ENCODE measurements at places on chromosomes 2 and 18. TPM values are rescaled to one million over a fixed set of nuclear protein-coding genes. Genes with fewer than 3 reads are reported as not detected.

The SERPINB11 gene
- polyA plus RNA-seq = not detected

The KLHL30 gene
- not detected for polyA plus RNA-seq

The DUSP19 gene
- 0.81 TPM for polyA plus RNA-seq

The LIPT1 gene
- 12.6 TPM for polyA plus RNA-seq

The ASPRV1 gene
- 3.5 TPM for polyA plus RNA-seq

The CRYGA gene
- polyA plus RNA-seq = not detected

The TBR1 gene
- not detected for polyA plus RNA-seq

The GAL3ST2 gene
- polyA plus RNA-seq = not detected

The PSMA8 gene
- polyA plus RNA-seq = 0.07 TPM

The SERPINB12 gene
- not detected for polyA plus RNA-seq

The TMEM17 gene
- polyA plus RNA-seq = 1.5 TPM

GRCh38 chr2:30765876-30766470 is 41.3 kb downstream of the CAPN13 start:
- DNase-seq = no peak

DNA sequence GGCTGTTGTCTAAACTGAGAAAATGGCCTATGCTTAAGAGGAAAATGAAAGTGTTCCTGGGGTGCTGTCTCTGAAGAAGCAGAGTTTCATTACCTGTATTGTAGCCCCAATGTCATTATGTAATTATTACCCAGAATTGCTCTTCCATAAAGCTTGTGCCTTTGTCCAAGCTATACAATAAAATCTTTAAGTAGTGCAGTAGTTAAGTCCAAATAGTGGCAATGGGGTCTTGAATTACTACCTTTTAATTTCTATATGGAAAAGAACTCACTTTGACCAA is 13.8 kb upstream of the ALLC start:
- no peak for DNase-seq

DNA sequence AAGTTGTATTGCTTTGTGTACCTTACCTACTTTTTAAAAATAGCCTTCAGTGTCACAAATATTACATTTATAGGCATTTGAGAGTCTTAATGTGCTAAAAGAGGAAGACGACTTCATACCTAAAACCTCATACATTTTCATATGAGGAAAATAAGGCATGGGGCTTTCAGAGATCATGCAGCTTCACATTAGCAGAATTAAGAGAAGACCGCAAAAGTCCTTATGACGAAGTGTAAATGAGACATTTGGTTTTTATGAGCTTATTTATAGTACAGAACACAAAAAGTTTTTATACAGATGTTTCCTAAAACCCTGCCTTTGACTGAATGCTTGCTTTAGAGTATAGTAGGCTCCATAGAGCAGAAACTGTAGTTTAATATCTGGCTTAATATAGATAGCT is 10.1 kb upstream of the CCDC138 start:
- no peak for DNase-seq

DNA sequence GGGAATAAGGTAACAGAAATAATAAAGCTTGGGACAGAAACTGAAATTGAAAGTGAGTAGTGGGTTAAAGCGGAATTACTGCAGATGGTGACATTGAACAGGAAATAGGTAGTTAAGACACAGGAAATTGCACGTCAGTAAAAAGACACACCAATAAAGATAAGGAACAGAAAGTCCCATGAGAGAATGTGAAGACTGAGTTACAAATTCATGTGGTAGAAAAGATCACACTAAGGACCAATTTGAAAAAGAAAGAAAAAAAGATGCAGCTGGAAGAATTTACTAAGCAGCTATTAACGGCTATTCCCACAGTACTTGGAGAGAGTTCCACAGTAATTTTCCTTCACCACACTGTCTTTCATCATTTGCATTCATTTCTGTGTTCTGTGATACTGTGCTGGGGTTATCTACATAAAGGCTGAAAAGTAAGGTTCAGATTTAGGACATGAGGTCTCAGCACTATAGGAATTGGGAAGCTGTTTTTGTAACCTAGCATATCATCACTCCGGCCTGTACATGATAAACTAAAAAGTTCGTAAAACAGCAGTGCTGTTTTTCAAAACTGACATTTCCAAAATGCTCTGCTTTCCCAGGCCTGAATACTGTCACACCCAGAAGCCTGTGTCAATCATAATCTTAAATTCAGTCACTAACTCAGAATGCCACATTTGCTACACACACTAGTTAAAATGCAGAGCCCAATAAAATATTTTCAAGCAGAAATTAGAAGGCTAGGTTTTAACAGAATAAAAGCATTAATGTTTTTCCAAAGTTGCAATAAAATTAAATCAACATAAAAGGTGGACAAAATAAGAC is 42.9 kb downstream of the SRBD1 start:
- no peak for DNase-seq

GRCh38 chr18:61754039-61754583 is 138.7 kb downstream of the RNF152 start:
- no peak for DNase-seq

DNA sequence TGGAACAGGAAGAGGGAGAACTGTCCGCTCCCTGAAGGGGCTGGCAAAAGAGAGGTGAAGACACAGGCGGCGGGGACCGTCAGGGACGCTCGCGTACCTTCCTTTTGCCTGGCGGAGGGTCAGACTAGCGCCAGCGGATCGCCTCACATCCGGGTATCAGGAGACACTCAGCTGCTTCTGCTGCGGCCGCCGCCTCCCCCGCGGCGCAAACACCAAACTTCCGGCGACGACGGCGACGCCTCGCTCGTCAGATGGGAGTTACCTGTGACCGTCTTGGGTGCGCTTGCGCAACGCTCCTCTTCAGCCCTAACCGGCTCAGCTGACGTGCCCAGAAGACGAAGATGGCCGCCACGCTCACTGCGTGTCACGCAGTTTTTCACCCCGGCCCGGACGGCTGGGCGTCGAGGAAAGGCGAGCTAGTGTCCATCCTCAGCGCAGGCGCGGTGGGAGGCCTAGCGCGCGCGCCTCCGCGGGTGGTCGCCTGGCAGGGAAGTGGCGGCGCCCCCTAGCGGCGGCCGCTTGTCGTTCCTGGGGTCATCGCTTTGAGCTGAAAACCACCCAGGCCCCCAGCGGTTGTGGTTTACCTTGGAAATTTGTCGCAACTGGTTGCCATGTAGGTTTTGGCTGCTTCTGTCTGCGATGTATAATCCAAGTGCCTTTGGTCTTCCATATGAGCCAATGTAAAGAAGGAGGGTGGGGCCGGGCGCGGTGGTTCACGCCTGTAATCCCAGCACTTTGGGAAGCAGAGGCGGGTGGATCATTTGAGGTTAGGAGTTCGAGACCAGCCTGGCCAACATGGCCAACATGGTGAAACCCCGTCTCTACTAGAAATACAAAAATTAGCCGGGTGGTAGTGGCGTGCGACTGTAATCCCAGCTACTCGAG is at the start of gene ESCO1:
ESCO1 (minus strand) TSS at position 179 of the 885 bp plus-strand sequence. CDS start 25,861 bp downstream, outside the sequence.
- DNase-seq = peak; percentile 98

GRCh38 chr2:72827966-72828646 is 2.3 kb upstream of the EXOC6B start:
- DNase-seq = no peak

- no peak for DNase-seq
Observed at GRCh38 chr2:226676618-226677017, 123.0 kb downstream of the IRS1 start.

GRCh38 chr2:238030422-238031155 is 30.2 kb upstream of the SCLY start:
- DNase-seq = no peak

- no peak for DNase-seq
Observed at GRCh38 chr2:25388491-25388890, 46.8 kb upstream of the DNMT3A start.

- peak; percentile 91 for DNase-seq
Observed at GRCh38 chr18:80147418-80148325, 38.6 kb downstream of the ADNP2 start.

GRCh38 chr2:151774506-151774905 is 40.2 kb upstream of the NEB start:
- DNase-seq = no peak

DNA sequence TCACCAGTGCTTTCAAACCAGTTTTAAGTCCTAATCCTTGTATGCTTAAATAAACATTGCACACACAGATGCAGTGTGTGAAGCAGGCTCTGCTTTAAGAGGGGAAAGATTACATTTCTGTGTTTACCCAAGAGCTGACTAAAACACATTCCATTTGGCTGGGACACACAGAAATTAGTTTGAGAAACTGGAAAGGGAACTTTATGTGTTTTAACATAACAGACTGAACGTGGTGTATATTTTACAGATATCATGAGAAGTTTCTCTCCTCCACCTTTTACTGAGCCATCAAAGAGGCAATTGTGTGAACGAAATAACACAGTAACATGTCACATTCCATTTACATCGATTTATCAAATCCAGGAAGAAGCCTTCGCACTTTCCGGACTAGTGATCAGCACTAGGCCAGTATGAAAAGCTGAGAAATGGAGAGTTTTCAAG is 121.8 kb downstream of the MAIP1 start:
- no peak for DNase-seq

DNA sequence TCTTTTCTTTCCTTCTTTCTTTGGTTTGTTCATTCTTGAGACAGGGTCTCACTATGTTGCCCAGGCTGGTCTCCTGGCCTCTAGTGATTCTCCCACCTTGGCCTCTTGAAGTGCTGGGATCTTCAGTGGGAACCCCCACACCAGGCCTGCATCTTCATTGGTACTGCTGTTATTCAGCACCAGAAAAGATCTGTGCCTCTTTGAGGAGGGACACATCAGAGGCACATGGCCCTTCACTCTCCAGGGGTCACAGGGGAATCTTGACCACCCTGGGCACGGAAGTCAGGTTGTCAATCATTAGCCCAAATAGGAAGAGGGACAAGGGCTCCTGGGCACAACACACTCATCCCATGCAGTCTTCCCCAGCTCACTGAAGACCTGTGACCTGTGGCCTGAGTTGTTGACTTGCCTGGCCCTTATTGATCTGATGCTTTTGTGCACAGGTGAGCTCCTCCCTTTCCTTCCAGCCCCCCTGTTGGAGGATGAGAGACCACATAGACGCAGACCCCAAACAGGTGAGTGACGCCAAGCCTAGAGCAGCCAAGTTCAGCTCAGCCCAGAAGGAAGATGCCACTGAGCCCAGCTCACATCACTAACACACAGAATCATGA is 33.0 kb upstream of the ODC1 start:
- no peak for DNase-seq

DNA sequence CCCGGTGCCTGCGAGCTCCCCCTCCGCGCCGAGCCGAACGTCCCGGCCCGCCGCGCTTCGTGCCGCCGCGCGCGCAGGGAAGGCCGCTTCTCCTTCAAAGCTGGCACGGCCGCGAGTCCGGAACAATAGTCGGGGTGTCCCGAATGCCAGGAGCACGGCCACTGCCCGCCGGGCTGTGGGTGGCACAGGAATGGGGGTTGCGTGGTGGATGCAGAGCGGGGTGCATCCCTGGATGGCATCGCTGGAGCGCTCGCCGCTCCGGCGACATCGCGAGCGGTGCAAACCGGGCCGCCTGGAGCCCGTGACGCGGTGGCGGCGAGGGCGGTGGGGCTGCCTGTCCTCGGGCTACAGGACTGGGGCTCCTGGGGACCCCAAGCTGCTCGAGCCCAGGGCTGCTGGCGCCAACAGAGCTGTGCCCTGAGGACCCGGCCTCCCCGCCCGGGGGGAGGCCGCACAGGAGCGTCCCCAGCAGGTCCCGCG is 1.1 kb upstream of the SATB2 start:
- DNase-seq = peak; percentile 47

GRCh38 chr18:26215247-26215970 is 10.8 kb upstream of the TAF4B start:
- DNase-seq = no peak
